ENCODE measurements at places on chromosomes 5 and 9.

DNA sequence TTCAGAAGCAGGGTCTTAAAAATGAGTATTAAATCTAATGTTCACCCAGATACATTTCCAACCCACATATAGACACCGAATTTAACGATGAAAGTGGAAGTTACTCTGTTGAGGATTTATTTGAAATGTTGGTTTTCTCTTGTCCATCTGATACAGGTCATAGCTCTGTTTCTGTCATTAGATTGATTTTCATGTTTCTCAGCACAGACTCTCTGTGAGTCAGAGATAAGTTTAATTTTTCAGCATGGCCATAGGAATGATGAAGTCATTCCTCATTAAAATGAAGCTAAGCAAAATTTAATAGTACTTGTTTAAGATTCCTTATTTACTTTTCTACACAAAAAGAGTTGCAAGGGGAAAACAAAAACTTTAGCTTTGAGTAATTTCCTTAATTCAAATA lies 38.8 kb downstream of the GHR start:
- no peak for DNase-seq

DNA sequence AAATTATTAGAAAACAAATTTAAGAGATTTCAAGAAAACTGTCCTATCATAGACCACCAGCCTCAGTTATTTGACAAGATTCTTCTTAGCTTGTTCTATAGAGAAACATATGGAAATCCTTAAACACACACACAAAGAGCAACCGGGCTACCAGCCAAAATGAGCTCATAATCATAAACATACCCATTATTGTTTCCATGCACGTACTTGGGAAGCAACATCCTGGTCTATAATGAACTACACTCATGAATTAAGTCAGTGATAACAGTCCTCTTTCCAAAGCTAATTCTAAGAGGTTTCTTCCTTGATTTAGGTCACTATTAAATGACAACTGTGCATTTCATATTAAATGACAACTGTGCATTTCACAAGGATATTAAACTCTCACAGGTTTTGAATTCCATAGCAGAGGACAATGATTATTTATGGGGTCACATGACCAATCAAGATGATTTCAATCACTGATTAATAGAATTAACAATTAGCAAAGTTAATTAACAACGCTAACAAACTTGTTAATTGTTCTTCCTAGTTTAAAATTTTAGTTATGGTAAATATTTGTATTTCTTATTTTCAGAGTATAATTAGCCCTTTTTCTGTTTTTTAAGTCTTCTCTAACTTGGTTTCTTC lies 77.0 kb downstream of the OXCT1 start:
- DNase-seq = no peak

- no peak for DNase-seq
Observed at GRCh38 chr5:157719245-157719644, 12.0 kb upstream of the THG1L start.

GRCh38 chr5:123448743-123449142 lies 25.5 kb upstream of the CEP120 start:
- DNase-seq = no peak

DNA sequence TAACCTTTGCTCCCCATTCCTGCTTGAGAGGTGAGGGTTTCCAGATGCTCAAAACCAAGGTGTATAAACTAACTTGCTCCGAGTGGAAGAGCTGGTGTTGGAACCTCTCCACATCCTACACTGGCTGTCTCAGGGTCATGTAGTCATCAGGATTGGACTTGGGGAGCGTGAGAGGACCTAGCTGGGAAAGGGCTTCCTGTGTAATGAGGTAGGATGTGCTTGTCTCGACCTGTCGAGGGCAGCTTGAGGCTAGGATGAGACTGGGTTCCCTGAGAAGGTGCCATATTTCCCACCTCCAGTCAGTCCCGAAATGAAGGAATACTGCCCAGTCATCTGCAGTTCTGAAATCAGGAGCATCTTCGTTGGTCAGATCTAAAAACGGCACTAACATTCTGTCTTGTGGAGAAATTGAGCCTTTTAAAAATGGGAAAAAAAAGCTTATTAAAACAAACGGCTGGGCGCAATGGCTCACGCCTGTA lies 1.3 kb downstream of the CCNI2 start:
- DNase-seq = no peak

- DNase-seq = no peak
Observed at GRCh38 chr5:94021246-94021645, 279.8 kb upstream of the POU5F2 start.

Measured in activated CD4-positive, alpha-beta T cell treated with anti-CD3 and anti-CD28 coated beads for 4 hours (primary cell).